Smooth muscle cell of bladder (primary cell): ENCODE measurements at places on chromosomes 11 and 22. TPM values are rescaled to one million over a fixed set of nuclear protein-coding genes. Genes with fewer than 3 reads are reported as not detected.

KBTBD4 gene
- 20.3 and 20.8 TPM in 2 replicates for total RNA-seq

SPTY2D1 gene
- total RNA-seq: 14.0 and 14.2 TPM in 2 replicates

SVIP gene
- 1.7 and 1.8 TPM in 2 replicates for total RNA-seq

OR5AN1 gene
- total RNA-seq: not detected in 2 replicates

ATG2A gene
- total RNA-seq: 6.5 and 8.0 TPM in 2 replicates
